ENCODE measurements at places on chromosomes 2 and 18. TPM values are rescaled to one million over a fixed set of nuclear protein-coding genes. Genes with fewer than 3 reads are reported as not detected.
A peak's percentile ranks its signal among the peaks of the same experiment; 100 is the strongest.

The GPR45 gene
- total RNA-seq: not detected

GRCh38 chr18:54280220-54280569, 10.9 kb downstream of the POLI start:
- H3K27me3 ChIP-seq: no peaks in the 10 kb centered on the region
- peaks cover 4% of the 10 kb centered on the region for H3K4me1 ChIP-seq
- no peak for DNase-seq
- no peak overlapping the region for H3K27ac ChIP-seq
- no peak overlapping the region for H3K4me3 ChIP-seq
- H3K36me3 ChIP-seq: peaks cover 47% of the 10 kb centered on the region

- no peaks in the 10 kb centered on the region for H3K36me3 ChIP-seq
- H3K4me3 ChIP-seq: peak overlapping the region; percentile 44
- H3K27ac ChIP-seq: peak overlapping the region; percentile 99
- peak; percentile 99 for DNase-seq
- H3K27me3 ChIP-seq: no peaks in the 10 kb centered on the region
These were observed 307.7 kb downstream of the TNS1 start for GRCh38 chr2:217695033-217695520.

- peaks cover 3% of the 10 kb centered on the region for H3K36me3 ChIP-seq
- no peak for DNase-seq
- no peak overlapping the region for H3K27ac ChIP-seq
- no peak overlapping the region for H3K4me3 ChIP-seq
These were observed 58.4 kb downstream of the KCTD18 start for GRCh38 chr2:200451511-200451910.

Data from GM23248 (cell line).